Right lobe of liver (tissue), 6 donors: ENCODE measurements at places on chromosomes 11 and 22. TPM values are rescaled to one million over a fixed set of nuclear protein-coding genes. Genes with fewer than 3 reads are reported as not detected.

The NCF4 gene
- 3.6 TPM for total RNA-seq

GRCh38 chr22:28837640-28838039 lies 37.3 kb upstream of the XBP1 start:
- H3K36me3 ChIP-seq: no peaks in the 10 kb centered on the region
- no peak overlapping the region for H3K4me3 ChIP-seq
- H3K27ac ChIP-seq: no peak overlapping the region
- H3K4me1 ChIP-seq: no peaks in the 10 kb centered on the region
- no peaks in the 10 kb centered on the region for H3K27me3 ChIP-seq
- DNase-seq: no peak

The OR8B4 gene
- total RNA-seq: not detected

DNA sequence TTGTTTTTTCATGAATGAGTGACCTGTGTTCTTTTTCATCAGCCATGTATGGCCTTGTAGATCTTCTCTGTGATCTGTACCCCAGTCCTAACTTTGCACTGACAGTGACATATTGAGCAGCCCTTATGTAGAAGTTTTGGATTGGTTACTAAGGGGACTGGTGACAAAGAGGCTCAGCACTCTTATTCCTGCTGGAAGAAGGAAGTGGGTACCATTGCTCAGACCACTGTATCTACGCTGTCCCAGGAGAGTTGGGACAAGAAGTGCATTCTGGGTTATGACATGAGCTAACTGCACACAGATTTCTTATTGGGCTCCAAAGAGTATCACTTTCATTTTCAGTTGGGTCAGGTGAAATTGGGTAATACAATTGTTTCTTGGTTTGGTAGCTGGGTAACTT lies 107.8 kb upstream of the RASSF10 start:
- no peak for DNase-seq
- H3K27me3 ChIP-seq: no peaks in the 10 kb centered on the region
- H3K4me3 ChIP-seq: no peak overlapping the region
- H3K4me1 ChIP-seq: no peaks in the 10 kb centered on the region

DNA sequence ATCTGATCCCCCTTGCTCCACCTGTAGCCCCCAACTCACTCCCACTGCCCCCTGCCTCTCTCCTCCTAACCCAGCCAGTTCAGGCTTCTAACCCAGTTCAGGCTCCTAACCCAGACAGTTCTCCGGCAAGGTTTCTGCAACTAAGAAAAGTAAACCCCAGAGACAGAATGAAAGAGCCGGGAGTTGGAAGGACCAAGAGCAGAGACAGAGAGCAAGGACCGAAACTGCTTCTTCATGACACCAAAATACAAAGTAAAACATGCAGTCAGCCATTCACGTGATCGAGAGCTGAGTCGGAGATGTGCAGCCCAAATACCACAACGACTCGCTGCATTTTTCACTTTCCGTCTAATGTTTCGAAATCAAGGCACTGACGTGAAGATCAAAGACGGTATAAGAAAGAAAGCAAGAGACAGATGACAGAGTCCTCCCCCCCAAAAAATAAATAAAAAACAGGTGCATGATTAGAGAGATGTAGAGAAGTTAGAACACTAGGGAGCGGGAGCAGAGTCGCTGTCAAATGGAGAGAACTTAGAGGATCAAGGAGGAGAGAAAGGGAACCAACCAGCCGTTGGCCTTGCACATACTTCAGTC lies 884 bp downstream of the IL10RA start:
- no peak for DNase-seq
- no peaks in the 10 kb centered on the region for H3K4me1 ChIP-seq
- peak overlapping the region; percentile 49 for H3K4me3 ChIP-seq
- no peaks in the 10 kb centered on the region for H3K27me3 ChIP-seq
- H3K36me3 ChIP-seq: no peaks in the 10 kb centered on the region

DNA sequence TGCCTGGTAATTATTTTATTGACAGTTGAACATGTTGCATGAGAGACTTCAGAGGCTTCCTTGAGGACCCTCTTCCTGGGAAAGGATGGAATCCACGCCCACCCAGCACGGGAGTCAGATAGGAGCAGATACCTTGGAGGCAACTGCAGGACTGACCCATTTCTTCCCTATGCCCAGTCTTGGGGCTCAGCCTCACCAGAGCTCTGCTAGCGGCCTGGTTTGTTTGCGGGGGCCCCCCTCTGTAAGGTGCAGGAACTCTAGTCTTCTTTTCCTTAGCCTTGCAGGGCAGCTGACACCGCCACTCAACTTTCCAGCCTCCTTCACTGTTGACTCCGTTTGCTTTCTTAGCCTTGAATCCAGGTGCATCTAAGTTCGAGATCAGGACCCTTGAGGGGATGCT lies 1032.8 kb downstream of the BRD1 start:
- no peak for DNase-seq

GRCh38 chr11:121899520-121899919 lies 216.5 kb downstream of the BLID start:
- no peaks in the 10 kb centered on the region for H3K36me3 ChIP-seq
- no peak for DNase-seq
- H3K27me3 ChIP-seq: no peaks in the 10 kb centered on the region
- no peak overlapping the region for H3K27ac ChIP-seq
- H3K4me3 ChIP-seq: no peak overlapping the region

The ELF5 gene
- total RNA-seq: not detected

- no peaks in the 10 kb centered on the region for H3K27me3 ChIP-seq
- H3K4me3 ChIP-seq: no peak overlapping the region
- no peak overlapping the region for H3K27ac ChIP-seq
- DNase-seq: no peak
These were observed 13.3 kb upstream of the PRSS23 start for GRCh38 chr11:86787018-86787536.
